Naive B cell (primary cell): ENCODE measurements at places on chromosomes 5 and 9. TPM values are rescaled to one million over a fixed set of nuclear protein-coding genes. Genes with fewer than 3 reads are reported as not detected.

The SEC61B gene
- polyA plus RNA-seq = 210 TPM

The SLC46A2 gene
- 0.14 TPM for polyA plus RNA-seq

GRCh38 chr9:82254646-82255367, 266.2 kb downstream of the SPATA31D1 start:
- no peak for DNase-seq

The IRX1 gene
- polyA plus RNA-seq = not detected

DNA sequence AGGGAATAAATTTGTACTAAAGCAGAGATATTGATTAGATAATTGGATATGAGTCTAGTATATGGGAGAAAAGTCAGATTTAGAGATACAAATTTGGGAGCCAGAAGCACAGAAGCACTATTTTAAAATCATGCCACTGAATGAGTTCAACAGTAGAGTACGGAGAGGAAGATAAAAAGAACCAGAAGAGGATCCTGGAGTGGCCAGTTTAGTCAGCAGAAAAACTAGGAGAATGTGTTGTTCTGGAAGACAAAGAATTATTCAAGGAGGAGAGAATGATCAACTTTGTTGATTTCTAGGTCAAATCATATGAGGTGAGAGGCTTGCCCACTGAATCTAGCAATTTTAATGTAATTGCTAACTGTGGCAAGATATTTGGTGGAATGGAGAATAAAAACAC, 67.0 kb downstream of the NIPBL start:
- DNase-seq = no peak

DNA sequence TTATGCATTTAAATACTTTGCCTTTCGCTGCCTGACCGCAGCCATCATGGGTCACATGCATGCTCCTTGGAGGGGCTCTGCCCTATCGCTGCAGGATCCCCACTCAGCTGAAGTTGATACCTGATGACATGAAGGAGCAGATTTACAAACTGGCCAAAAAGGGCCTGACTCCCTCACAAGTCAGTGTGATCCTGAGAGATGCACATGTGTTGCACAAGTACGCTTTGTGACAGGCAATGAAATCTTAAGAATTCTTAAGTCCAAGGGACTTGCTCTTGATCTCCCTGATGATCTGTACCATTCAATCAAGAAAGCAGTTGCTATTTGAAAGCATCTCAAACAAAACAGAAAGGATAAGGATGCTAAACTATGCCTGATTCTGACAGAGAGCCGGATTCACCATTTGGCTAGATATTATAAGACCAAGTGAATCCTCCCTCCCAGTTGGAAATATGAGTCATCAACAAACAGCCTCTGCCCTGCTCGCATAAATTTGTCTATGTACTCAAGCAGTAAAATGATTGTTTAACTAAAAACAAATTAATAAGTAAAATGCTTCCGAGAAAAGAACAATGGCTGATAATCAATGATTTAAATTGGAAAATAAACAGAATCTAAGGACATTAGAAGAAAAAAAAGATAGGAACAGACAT, 41.6 kb upstream of the PPP2CA start:
- DNase-seq = no peak

GRCh38 chr9:81814794-81815464, 113.3 kb upstream of the SPATA31D4 start:
- DNase-seq = no peak

The UIMC1 gene
- polyA plus RNA-seq = 39.1 TPM

The SHC3 gene
- not detected for polyA plus RNA-seq

DNA sequence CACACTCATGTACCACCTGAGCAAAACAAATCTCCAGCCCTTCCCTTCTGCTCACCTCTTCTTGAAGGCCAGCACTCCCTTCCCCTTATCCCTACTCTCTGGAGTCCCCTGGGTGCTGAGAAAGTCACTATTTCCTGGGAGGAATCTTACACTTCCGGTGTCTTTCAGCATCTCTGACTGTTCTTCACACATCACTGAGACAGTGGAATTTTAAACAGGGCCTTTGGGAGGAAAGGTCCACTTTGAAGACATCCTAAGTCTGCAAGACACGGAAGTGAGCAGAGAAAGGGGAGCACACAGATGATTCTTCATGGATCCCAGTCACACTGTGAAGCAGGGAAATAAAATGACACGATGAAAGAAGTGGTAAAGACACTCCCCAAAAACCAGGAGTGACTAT, 25.6 kb downstream of the FRMD3 start:
- no peak for DNase-seq

The BTNL3 gene
- not detected for polyA plus RNA-seq

- DNase-seq = no peak
Measured at GRCh38 chr5:159208514-159209437, 577 bp downstream of the RNF145 start.

- no peak for DNase-seq
Measured at GRCh38 chr9:133347515-133347984, 381 bp downstream of the MED22 start.

The OMD gene
- not detected for polyA plus RNA-seq

DNA sequence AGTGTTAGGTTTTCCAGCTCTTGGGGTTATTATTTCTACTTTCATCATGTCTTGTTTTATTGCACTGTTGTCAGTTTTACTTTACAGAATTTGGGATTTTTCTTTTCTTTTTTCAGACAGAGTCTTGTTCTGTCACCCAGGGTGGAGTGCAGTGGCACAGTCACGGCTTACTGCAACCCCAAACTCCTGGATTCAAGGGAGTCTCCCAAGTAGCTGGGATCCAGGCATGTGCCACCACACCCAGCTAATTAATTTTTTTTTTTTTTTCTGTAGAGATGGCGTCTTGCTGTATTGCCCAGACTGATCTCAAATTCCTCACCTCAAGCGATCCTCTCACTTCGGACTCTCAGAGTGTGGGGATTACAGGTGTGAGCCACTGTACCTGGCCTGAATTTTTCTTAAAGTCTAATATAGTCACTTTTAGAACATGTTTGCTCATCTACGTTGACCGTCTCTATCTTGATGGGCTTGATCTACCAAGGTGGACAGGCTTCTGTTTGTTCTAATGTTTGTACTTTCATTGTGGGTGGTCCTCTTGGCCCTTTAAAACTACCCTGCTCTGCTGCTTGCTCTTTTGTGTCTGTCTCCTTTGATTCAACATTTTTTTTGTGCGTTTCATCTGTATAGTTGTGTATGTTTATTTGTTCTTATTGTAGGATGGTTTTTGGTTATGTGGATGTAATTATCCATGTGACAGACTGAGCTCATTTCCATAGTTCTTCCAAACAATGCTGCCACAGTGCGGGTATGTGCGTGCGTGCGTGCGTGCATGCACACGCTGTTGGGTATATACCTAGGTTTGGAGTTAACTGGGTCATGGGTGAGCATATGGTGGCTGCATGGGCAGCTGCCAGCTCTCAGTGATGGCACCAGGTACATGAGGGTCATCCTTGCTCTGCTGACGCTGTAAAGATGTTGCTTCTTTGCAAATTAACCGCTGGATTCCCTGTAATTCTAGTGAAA, 18.1 kb downstream of the PRRC2B start:
- no peak for DNase-seq

DNA sequence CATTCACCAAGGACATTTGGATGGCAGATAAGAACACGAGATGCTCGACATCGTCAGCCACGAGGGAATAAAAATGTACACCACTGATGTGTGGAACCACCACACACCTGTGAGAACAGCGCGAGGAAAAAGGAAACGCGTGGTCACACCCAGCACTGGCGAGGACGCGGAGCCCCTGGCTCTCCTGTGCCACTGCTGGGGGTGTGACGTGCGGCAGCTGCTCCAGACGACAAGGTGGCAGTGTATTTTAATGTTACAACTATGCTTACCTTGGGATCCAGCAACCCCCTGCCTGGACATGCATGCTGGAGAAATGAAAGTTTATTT, 13.6 kb upstream of the CEP72 start:
- DNase-seq = no peak
